ENCODE measurements at places on chromosomes 13 and 19. TPM values are rescaled to one million over a fixed set of nuclear protein-coding genes. Genes with fewer than 3 reads are reported as not detected.

The CYP2A6 gene
- total RNA-seq, result not detected

The FKRP gene
- 6.3 TPM for total RNA-seq

The SBK2 gene
- not detected for total RNA-seq

The UGGT2 gene
- total RNA-seq, result 0.67 TPM

The PSG7 gene
- not detected for total RNA-seq

GRCh38 chr19:45385392-45386221 is 15.2 kb upstream of the ERCC2 start:
- ATAC-seq, result peak; percentile 16

DNA sequence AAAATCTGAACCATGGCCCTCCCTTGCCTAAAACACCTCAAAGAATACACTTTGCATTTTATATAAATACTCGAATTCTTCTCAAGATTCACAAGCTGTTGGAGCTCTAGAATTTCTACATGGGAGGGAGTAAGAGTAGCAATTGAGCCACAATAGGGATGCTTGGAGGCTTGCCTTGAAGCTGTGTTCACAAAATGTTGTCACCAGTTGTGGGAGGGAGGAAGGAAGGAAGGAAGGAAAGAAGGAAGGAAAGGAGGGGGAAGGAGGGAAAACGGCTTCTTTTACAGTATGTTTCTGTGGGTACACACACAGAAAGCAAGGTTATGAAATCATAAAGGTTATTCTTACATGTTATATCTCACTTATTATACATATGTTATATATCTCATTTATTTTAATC is 128.6 kb upstream of the PEG3 start:
- ATAC-seq, result no peak

DNA sequence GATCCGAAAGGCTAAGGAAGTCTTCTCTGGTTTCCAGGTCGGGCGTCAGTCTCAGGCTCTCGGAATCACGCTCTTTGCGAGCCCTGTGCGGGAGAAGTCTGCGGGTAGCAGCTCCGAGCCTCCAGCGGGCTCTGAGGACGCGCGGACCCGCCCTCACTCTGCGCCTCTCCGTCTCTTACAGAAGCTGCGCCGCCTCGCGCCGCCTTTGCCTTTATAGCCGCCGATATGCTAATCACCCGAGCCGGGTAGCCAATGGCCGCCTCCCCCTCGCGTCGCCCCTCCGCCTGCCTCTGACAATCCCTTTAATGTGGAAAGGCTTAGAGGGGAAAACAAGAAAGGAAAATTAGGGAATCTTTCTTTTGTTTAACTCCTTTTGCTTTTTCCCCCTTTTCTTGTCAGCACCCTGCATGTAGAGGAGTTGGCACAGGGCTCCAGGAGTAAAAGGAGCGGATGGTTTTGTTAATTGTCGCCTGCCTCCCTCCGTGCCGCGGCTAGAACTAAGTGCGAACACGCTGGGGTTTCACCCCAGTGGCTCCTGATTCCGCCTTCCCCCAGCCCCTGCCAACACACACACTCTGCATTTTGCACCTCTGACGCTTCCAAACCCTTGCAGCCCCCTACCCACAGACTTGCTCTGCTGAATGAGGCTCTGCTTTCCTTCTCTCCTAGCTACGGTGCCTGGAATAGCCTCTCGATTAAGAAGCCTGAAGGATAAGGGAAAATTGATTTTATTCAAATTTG is at the start of gene PCDH8:
TSS of gene PCDH8 (minus strand) at position 186 of the 741 bp plus-strand sequence. CDS start 204 bp downstream, outside the sequence.
- ATAC-seq, result no peak

- no peak for ATAC-seq
These were observed 28.7 kb downstream of the TMEM161A start for GRCh38 chr19:19109601-19110000.

DNA sequence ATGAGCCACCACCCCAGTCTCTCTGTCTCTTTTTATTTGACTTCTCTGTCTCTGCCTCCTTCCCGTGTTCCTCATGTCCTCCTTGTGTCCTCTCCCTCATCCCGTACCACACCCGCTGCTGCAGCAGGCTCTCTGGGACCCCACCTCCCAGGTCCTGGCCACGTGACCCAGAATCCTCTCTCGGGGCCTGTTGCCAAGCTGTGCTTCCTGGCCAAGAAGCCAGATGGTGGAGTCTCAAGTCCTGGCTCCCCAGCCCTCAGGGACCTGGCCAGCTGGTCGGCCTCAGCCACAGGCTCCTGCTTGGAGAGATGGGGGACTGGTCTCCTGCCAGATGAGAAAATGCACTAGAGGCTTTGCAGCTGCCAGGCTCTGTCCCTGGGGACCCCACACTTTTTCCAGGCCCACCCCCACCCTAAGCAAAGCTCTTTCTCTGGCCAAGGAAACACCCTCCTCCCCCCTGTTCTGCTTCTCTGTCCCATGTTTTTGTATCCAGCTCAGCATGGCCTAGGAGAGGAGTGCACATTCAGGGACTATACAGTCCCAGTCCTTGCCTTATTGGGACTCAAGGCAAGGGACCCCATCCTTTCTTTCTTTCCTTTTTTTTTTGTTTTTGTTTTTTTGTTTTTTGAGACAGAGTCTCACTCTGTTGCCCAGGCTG is 34.3 kb upstream of the SHKBP1 start:
- ATAC-seq, result no peak

GRCh38 chr13:27151798-27152599 is 19.6 kb downstream of the USP12 start:
- ATAC-seq, result peak; percentile 84

DNA sequence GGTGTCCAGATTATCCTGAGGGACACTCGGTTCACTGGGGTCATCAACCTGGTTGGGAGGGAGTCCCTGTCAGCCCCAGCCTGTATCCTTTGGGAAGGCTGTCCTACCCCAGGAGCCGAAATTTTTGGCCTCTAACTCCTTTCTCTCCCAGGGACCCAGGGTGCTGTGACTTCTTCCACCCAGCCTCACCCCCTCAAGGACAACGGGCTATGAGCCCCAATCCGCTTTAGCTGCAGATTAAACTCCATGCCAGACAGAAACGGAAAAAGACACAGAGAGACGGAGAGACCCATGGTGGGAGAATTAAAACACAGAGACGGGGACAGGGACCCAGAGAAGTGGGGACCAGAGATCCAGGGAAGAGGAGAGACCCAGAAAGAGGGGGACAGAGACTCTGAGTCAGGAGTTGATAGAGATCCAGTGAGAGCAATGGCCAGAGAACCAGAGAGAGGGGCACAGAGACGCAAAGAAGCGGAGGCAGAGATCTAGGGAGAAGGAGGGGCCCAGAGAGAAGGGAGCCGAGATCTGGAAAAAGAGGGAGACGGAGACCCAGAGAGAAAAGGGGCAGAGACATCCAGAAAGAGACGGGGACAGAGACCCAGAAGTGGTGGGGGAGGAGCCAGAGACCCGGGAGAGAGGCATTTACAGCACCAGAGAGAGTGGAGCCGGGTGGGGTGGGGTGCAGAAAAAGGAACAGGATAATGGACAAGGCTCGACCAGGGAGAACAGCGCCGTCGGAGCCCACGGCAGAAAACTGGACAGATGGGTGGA is 703 bp downstream of the SLC17A7 start:
- no peak for ATAC-seq

- ATAC-seq, result no peak
These were observed 985 bp upstream of the KCNK6 start for GRCh38 chr19:38318660-38319059.

GRCh38 chr13:39422845-39423565 is 180.0 kb downstream of the LHFPL6 start:
- no peak for ATAC-seq

GRCh38 chr13:26558987-26559386 is 1.5 kb downstream of the WASF3 start:
- ATAC-seq, result no peak

DNA sequence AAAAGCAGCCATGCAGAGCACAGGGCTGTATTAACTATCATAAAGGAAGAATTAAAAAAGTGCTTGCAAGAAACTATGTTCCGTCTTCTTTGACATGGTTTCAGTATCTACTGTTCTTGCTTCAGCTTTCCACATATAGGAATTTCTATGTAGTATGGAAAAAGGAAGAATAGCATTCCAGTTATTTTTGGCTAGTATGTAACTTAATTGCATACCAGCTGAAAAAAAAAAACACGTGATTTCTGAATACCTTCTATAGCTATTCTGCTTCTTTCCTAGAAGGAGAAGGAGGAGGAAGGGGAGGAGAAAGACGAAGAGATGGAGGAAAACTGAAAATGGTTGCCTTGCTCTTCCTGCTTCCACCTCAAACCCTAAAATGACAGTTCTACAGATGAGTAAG is 619.0 kb downstream of the KCTD12 start:
- no peak for ATAC-seq
